NCI-H524 treated with DMSO at 0.1 percent for 48 hours (cell line): ENCODE measurements at places on chromosomes 6 and 20.
A peak's percentile ranks its signal among the peaks of the same experiment; 100 is the strongest.

GRCh38 chr20:9500121-9500520, 14.3 kb upstream of the LAMP5 start:
- no peak for DNase-seq

DNA sequence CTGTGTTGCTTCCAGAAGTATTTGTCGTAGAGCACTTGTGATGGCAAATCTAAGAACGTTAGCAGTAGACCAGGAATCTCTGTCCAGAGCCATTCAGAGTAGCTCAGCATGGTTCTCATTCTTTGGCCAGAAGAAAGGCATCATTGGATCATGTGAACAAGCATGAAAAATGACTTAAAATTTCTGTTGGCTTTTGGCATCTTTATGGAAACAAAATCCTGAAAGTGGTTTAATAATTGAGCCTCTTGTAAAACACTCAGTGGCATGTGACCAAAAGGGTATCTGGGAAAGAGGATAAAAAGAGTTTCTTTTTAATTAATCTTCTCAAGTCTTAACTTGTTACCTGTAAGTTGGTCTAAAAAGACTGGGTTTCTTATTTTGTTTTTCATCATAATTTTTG, 55.2 kb downstream of the PTPN1 start:
- DNase-seq: no peak

DNA sequence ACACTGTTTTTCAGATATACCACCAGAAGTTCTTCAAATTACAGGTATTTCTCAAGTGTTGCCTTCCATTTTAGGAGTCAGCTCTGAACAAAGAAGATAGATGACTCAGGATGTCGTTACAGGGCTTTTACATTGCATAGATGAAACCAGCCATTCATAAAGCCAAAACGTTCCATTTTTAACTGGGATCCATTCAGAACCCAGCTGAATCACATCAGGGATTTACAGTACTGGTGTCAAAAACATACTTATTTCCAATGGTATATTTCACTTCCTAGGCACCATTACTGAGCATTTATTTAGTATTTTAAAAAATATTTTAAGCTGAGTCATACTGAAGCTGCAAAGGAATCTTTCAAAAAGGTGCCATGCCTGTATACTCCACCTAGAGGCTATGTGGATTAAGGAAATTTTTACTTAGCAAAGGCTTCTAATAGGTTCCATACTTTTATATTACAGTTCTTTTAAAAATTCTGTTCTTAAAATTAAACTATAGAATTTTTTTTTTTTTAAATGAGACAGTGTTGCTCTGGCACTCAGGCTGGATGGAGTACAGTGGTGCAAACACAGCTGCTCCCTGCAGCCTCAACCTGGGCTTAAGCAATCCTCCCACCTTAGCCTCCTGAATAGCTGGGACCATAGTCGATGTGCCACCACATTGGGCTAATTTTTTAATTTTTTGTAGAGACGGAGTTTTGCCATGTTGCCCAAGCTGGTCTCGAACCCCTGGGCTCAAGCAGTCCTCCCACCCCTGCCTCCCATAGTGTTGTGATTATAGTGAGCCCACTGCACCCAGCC, 2.6 kb downstream of the ASF1A start:
- DNase-seq: peak; percentile 17

DNA sequence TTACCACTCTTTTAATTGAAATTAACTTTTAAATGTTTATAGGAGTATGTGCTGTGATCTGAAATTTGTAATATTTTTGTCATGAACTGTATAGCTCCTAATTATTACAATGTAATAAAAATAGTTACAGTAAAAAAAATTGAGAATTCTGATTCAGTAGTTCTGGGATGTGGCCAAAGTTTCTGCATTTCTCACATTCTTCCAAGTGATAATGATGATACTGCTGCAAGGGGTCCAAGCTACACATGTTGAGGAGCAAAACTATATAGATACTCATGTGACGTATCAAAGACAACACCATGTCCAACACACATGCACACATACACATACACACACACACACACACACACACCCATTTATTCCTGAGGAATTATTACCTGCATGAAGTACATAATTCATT, 71.0 kb upstream of the FAM83B start:
- DNase-seq: no peak

GRCh38 chr6:169813969-169814368, 62.5 kb downstream of the ERMARD start:
- DNase-seq: no peak

GRCh38 chr20:52372169-52372568, 180.6 kb upstream of the ZFP64 start:
- no peak for DNase-seq

GRCh38 chr6:139583420-139583819, 209.0 kb upstream of the CITED2 start:
- DNase-seq: no peak

DNA sequence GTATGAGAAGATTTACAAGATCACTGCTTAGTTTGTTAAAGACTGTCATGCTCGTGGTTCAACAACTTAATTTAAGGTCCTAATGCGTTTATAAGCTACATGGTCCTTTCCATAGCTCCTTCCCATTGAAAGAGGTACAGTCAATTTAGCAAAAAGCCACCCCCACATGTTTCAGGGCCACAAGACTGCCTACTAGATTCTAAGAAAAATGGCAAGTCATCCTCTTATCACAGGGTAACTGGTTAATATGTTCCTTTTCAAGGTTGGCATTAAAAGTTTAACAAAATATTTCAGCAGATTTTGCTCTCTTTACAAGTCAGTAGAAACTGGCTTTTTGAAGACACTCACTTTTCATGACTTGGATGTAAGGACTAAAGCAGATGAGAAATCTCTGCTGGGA, 15.7 kb downstream of the GSTA3 start:
- no peak for DNase-seq

- DNase-seq: peak; percentile 22
These were observed 72.2 kb downstream of the SCAF8 start for GRCh38 chr6:154805288-154805911.

DNA sequence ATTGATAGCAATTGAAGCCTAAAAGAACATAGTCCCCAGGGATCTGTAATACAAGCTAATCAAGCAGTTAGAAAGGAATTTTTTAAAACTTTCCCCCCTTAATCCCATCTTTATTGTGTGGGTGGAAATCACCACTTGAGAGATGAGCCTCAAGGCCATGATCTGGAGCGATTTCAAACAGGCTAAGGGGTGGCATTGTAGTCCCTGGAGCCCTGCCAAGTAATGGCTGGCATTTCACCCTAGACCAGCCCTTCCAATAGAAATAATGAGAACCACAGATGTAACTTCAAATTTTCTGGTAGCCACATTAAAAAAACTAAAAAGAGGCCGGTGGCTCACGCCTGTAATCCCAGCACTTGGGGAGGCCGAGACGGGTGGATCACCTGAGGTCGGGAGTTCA, 46.9 kb downstream of the PRDM1 start:
- no peak for DNase-seq

- DNase-seq: no peak
These were observed 98.4 kb downstream of the MRPL14 start for GRCh38 chr6:44028789-44029310.

GRCh38 chr6:34445313-34445860, 19.5 kb upstream of the RPS10 start:
- no peak for DNase-seq

- no peak for DNase-seq
These were observed 28.3 kb downstream of the NSFL1C start for GRCh38 chr20:1438361-1438760.

DNA sequence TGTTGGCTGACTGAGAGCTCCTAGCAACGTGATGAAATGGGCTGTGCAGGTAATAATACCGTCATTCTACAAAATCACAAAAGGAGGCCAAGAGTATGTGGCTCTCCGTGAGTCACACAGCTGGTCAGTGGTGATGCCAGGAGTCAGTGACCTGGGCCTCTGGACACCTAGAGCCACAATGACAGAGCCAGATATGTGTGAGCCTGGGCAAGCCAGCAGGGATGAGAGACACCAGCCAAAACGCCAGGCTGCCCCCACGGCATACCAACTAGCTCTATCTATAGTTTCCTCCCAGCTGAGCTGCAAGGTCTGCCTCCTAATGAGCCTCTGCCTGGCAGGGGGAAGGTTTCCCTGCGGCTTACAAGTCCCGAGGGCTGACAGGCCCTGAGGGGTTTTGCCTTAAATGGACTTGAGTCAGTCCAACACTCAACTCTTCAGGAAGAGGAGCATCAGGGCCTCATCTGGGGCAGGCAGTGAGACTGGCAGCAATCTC, 70.0 kb downstream of the CPNE5 start:
- no peak for DNase-seq

GRCh38 chr20:20018366-20018765, 1.2 kb downstream of the NAA20 start:
- DNase-seq: no peak

DNA sequence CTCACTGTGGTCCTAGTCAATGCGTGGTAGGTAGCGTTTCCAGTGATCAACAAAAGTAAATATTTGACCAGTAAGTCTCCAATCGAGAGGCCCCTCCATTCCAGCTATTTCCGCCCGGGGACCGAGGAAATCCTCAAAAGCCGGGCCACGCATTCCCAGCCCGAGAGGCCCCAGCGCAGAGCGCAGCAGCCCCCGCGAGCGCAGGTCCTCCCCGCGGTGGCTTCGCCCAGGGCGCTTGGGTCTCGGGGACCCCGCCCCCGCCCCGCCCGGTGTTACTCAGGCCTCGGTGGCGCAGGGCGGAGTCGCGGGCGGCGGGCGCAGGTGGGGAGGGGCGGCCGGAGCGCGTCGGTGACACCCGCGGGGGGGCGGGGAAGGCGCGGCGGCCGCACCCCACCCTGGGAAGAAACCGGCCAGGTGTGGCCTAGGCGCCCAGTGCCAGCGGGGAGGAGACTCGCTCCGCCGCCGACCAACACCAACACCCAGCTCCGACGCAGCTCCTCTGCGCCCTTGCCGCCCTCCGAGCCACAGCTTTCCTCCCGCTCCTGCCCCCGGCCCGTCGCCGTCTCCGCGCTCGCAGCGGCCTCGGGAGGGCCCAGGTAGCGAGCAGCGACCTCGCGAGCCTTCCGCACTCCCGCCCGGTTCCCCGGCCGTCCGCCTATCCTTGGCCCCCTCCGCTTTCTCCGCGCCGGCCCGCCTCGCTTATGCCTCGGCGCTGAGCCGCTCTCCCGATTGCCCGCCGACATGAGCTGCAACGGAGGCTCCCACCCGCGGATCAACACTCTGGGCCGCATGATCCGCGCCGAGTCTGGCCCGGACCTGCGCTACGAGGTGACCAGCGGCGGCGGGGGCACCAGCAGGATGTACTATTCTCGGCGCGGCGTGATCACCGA, at the start of gene DSP:
Gene DSP, plus strand, starts transcription at position 497 of the 890 bp plus-strand sequence. Its CDS starts 245 bp downstream, at position 742.
- DNase-seq: no peak
